CD4-positive, alpha-beta memory T cell (primary cell): ENCODE measurements at places on chromosomes 7 and 10. TPM values are rescaled to one million over a fixed set of nuclear protein-coding genes. Genes with fewer than 3 reads are reported as not detected.

- peak; percentile 82 for DNase-seq
Measured at GRCh38 chr10:32459051-32459698, 13.2 kb downstream of the CCDC7 start.

GRCh38 chr7:47480576-47481538 is 101.1 kb downstream of the TNS3 start:
- DNase-seq: no peak

- no peak for DNase-seq
Measured at GRCh38 chr7:94313926-94314325, 80.8 kb upstream of the COL1A2 start.

GRCh38 chr7:82410461-82410860 is 33.1 kb downstream of the CACNA2D1 start:
- DNase-seq: no peak

GRCh38 chr7:151408839-151409666 is 785 bp downstream of the WDR86 start:
- peak; percentile 95 for DNase-seq

Gene PHKG1
- 0.53 TPM for polyA plus RNA-seq
